GM23338 (cell line): ENCODE measurements at places on chromosomes 2 and 18. TPM values are rescaled to one million over a fixed set of nuclear protein-coding genes. Genes with fewer than 3 reads are reported as not detected.

IL37 gene
- not detected in 2 replicates for polyA plus RNA-seq

INHA gene
- 0.56 and 1.5 TPM in 2 replicates for polyA plus RNA-seq

GRCh38 chr2:22829791-22830190, 555.2 kb upstream of the KLHL29 start:
- DNase-seq = no peak

GMCL1 gene
- 27.0 and 27.7 TPM in 2 replicates for polyA plus RNA-seq

RGPD4 gene
- not detected in 2 replicates for polyA plus RNA-seq

DNA sequence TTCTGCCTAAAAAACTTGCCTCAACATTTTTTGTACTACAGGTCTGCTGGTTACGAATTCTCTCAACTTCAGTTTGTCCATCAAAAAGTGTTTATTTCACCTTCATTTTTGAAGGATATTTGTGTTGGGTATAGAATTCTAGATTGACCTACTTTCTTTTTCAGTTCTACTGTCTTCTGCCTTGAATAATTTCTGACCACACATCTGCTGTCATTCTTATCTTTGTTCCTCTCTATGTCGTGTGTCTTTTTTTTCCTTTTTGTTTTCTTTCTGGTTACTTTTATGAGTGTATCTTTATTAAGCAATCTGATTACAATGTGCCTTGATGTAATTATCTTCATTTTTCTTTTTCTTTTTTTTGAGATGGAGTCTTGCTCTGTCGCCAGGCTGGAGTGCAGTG, 25.3 kb downstream of the ADCY3 start:
- DNase-seq = no peak

DNA sequence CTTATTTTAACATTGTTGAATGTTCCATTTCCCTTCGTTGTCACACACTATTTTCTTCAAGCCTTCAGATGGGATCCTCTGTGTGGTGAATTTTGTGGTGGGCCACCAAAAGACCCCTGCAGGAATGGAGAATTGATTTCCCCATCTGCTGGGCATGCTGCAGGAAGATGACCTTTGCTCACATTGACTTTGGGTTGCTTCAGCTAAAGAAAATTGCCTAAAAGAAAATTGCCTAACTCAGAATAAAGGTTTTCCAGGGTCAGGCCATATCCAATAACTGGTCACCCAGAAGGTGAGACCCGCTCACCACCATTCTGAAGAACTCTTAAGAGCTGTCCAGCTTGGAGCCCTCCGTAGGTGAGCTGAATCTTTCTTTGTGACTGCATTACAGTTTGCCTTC, 192.5 kb downstream of the CDH7 start:
- DNase-seq = no peak

NEURL3 gene
- polyA plus RNA-seq = 0.21 TPM in 1 of 2 replicates, not detected in the other

GRCh38 chr2:85862426-85862825, 26.4 kb downstream of the ST3GAL5 start:
- no peak for DNase-seq

CTLA4 gene
- not detected in 2 replicates for polyA plus RNA-seq

GRCh38 chr2:101150306-101151145, 656 bp downstream of the TBC1D8 start:
- DNase-seq = peak; percentile 57

DNA sequence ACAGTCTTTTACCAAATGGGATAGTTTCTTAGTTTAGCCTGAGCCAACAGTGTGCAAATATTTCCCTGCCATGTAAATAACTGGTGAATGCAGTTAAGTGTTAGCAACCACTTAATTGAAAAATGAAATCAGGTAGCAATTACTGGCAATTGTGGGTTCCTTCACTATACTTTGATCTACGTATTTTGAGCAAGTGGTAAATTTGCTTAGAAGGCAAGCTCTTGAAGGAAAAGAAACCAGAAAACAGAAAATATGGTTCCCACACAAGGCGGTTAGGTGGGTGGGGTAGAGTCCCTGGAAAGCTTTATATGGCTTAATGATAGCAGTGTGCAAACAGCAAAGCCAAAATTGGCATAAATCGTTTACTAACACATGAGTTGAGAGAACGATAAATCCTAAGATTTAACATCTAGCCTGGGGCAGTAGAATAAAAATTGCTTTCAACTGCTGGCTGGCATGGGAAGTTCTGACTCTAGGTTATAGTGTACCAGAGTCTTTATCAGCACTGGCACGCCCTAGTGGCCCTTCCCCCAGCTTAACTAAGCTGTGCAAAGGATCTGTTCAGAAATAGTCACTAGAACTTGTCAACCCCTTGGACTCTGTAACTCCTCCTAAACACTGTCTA, 17.0 kb downstream of the SLC9A2 start:
- no peak for DNase-seq

DNA sequence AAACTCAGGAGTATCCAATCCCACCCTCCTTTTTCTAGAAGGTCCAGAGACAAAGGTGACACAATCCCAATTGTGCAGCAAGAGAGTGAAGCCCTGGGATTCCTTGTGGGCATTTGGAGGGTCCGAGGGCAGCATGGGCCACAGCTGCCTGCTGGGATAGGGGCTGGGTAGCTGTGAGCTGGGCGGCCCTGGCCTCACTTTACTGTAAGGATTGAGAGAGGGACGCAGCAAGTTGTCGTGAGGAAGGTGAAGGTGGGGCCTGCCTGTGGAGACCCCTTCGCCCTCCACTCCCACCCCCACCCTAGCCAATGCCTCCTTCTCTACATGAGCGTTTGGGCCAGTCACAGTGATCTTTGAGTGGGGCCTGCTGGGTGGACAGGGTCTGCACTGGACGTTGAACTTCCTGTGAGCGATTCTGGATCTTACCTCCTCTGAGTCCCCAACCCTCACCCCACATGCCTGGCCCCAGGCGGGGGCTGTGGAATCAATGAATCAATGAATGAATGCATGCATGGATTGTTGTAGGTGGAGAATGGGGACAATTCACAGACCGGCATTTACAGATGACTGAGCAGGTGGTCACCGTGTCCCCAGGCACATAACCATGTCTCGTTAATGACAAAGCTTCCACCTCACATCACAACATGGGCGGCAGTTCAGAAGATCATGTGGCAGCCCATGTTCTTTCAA, 107.2 kb downstream of the INHBB start:
- no peak for DNase-seq

TOGARAM2 gene
- 1.8 and 2.4 TPM in 2 replicates for polyA plus RNA-seq

INHBB gene
- 0.16 TPM in 1 of 2 replicates, not detected in the other for polyA plus RNA-seq
